ENCODE measurements at places on chromosomes 4 and X.

DNA sequence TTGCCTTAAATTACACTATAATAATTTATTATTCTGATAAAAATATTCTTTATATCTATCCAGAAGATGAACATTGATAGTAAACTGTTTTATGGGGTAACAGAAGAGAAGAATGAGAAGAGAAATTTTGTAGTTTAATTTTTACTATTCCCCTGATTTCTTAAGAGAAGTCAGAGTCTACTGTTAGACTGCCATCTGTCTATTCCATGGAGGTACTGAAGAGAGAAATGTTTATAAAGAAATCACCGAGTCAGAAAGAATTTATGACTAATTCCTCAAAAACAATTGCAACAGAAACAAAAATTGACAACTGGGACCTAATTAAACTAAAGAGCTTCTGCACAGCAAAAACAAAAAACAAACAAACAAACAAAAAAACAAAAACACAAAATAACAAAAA lies 149.9 kb downstream of the FGF16 start:
- no peak for DNase-seq

DNA sequence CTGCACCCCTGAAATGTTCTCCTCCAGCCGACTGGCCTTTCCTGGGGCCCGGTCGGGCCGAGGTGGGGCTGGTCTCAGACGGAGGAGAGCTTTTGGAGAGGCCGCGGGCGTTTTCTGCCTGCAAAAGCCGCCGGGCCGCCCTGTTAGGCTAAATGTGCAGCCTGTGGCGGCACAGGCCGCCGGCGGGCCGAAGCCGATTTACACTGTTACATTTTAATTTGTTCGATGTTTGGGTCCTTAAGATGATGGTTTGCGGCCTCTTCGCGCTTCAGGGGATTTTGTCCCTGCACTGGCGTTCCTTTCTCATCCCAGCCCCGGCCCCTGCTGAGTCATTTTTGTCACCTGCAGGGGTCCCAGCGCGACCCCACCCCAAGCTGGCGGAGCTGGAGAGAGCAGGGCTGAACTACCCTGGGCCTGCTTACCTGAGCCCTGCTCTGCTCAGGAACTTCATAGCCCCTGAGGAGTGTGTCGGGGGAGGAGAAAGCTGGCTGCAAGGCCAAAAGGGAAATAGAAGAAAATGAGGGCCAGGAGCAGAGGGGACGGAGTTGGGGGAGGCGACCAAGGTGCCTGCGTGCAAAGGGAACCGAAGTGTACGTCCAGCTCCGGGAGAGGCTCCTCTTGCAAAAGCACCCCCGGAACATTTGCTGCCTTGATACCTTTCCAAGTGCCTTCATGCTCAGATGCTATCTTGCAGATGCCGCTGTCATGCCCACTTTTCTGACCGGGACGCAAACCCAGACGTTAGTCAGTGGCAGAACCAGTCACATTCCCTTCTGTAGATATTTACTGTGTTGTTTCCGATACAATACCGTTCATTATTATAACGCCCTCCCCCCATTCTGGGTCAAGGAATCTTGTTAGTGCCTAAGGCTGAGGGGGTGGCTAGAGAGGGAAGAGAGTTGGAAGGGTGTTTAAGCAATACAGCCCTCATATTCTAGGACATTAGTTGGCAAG lies 977 bp upstream of the RBBP7 start:
- DNase-seq, result peak; percentile 44

GRCh38 chr4:35793766-35794165 lies 450.5 kb downstream of the ARAP2 start:
- no peak for DNase-seq

DNA sequence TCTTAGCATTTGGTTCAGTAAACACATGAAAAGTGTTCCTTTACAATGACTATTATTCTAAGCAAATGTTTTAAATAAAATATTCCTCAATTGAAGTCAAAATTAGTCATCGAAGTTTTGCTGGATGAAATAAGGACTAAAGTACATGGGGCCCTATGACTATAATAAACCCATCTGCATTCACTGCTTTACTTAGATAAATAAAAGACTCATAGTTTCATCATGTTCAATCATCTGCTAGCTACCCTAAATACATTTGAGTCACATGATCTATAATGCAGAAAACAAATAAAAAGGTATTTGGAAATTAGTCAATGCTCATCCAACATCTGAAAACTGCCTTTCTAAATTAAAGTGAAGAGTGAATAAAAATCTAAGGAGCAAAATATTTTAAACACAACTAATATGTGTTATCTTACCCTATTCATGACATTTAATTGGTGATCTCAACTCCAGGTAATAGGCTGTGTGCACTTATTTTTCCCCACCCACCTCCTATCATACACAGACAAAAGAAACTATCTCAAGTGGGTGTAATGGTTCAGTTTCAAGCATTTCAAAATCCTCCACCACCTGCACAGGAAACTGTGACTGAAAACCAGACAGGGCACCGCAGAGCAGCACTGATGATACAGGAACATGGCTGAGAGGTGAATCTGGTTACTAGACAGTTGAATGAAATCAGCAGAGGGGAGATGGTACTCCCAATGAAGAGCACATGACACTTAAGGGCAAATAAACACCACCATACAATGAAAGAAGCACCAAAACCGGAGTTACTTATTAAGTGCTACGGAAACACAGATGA lies 78.6 kb downstream of the CAMK2D start:
- DNase-seq, result no peak

DNA sequence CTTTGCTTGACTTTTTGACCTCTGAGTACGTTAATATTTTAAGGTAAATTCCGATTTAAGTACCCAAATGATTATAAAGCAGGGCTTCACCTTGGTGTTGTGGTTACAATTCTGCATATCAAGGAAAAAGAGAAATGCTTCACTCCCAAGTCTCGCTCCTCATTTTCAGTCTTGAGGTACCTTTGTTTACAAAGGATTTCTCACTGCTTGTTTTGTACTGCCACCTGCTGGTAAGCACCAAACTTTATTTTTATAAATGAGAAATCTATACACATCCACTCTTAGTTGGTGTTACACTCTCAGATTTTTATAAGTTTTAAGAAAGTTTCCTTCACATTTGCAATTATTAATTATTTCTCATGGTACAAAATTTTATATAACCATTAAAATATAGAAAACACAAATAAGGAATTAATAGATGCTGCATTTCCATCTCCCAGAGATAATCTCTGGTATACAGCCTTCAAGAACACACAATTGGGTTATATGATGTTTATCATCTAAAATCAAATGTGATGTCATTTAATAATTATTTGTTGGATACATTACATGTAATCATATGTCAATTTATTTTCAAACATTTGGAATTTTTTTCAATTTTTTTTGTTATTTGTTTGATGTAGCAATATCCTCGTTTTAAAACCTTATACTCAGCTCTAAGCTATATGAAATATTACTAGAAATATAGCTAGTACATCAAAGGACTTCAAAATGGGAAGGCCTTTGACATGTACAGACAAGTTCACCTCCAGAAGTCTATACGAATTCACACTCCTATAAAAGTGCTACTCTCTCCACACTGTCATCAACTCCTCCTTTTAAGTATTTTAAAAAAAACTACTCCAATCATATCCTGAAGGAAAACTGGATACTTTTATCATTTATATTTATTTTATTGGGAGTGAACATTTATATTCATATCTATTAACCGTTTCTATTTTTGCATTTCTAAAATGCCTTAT lies 179.9 kb downstream of the KCNIP4 start:
- peak; percentile 34 for DNase-seq

GRCh38 chrX:55638933-55639332 lies 15.7 kb downstream of the FOXR2 start:
- no peak for DNase-seq

- no peak for DNase-seq
These were observed 104.1 kb downstream of the PHOX2B start for GRCh38 chr4:41644288-41644914.

- no peak for DNase-seq
These were observed 120.9 kb upstream of the TBL1X start for GRCh38 chrX:9343971-9344370.

GRCh38 chrX:70525733-70526132 lies 81.1 kb downstream of the DLG3 start:
- no peak for DNase-seq

DNA sequence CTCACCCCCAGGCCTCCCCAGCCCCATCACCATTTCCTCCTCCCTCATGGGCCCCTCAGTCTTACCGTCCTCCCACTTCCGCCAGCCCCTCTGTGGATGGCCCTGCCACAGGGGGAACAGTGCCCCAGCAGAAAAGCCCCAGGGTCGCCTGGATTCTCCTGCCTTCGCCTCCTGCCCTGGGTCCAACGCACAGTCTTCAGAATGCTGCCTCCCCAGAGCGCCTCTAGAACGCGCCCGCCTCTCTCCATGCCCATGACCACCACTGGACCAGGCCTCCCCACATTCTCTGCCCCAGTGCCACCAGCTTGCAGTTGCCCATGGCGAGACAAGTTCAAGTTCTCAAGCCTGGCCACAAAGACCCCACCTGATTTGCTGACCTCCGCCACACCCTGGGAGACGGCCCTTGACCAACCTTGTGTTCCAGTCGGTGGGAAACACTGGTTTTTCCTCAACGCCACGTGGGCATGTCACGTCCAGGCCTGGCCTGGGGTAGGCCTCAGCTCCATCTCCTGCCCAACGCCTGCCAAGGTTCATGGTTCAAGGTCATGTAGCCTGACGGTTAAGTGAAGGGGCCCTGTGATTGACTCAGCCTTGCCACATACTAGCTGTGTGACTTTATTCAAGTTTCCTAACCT lies 634 bp upstream of the PLXNB3 start:
- DNase-seq, result no peak

- no peak for DNase-seq
These were observed 1387.6 kb downstream of the STIM2 start for GRCh38 chr4:28248269-28248668.

- DNase-seq, result no peak
These were observed 23.2 kb upstream of the AFAP1 start for GRCh38 chr4:7962609-7963508.

GRCh38 chr4:182042945-182043344 lies 200.3 kb upstream of the TENM3 start:
- no peak for DNase-seq

DNA sequence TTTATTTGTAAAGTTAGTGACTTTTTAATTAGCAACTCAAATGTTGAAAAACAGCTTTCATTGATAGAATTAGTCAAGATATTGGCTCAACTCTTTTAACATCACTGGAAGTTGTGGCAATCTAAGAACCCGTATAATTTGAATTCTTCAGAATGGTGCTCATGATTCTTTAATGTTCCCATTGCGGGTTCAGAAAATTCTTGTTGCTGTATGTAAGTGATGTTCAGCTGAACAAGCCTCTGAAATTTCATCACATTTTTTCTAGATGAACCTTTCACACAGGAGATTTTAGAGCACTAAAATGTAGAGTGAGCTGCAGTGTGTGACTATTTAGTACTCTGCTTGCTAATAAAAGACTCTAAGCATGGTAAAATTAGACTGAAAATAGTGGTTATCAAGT lies 1317.7 kb downstream of the FSTL5 start:
- no peak for DNase-seq

DNA sequence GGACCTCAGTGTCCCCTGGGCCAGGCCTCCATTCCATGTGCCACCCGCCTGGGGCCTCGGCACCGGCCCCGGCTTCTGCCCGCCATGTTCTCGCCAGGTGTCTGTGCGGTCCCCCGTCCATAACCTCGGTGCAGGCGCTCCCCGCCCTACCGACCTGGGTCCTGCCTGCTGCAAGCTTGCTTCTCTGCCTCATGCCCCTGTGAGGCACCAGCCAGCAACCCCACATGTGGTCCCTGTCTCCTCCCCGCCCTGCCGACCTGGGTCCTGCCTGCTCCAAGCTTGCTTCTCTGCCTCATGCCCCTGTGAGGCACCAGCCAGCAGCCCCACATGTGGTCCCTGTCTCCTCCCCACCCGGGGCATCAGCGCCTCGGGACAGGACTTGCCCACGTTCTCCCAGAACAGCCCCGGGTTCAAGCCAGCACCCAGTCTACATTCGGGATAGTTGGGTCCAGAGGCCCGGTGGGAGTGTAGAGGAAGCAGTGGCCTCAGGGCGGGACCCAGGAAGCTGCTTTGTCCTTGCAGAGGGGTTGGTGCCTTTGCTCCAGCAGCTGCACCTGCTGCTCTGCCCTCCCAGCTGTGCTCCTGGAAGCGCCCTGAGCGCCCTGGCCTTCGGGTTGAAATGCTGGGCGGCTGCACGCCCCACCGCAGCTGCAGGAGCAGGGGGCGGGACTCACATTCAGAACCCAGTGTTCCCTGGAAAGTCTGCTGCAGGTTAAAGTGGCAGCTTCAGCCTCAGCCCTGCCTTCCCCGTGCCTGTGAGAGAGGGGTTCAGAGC lies 20.1 kb upstream of the UVSSA start:
- no peak for DNase-seq

GRCh38 chrX:18682979-18683387 lies 11.1 kb upstream of the RS1 start:
- DNase-seq, result no peak

GRCh38 chr4:119731146-119731742 lies 102.6 kb upstream of the PDE5A start:
- no peak for DNase-seq

- DNase-seq, result no peak
These were observed 83.4 kb upstream of the FAM47B start for GRCh38 chrX:34859191-34859590.

DNA sequence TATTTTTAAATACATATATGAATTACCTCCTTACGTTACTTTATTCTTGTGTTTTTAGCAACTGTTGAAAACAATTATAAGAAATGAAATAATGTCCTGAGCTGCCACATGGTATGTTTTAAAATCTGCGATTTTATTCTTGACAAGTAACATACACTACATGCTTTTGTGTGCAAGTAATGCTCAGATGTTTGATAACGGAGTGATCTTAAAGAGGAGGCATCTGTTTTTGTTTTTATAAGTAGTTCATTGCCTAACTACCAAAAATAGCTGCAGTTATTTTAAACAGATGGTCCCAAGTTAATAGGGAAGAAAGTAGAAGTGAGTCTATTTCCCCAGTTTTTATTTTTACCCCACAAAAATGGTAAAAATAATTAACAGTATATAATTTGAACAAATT lies 55.2 kb downstream of the GAB1 start:
- DNase-seq, result no peak

GRCh38 chrX:34586936-34587335 lies 70.1 kb downstream of the TMEM47 start:
- DNase-seq, result no peak

DNA sequence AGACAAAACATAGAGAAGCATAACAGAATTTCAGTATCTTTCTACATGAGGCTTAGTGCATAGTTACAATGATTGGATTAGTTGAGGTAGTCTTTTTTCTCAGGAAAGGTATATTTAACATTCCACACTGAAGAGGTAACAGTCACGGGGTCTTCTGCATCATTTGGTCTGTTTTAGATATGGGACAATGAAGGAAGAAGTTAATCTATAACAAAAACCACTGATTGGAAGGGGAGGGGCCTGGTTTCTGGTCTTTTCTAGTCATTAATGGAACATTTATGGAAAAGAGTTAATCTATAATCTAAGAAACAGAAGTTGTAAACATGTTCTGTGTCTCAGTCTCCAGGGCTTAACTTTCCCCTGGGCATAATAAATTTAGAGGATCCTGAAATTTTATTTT lies 37.3 kb upstream of the HPSE start:
- no peak for DNase-seq

- DNase-seq, result no peak
These were observed 586.9 kb upstream of the INTU start for GRCh38 chr4:127045861-127046260.

Data from SW480 (cell line).